ENCODE measurements at places on chromosomes 2 and 18.

DNA sequence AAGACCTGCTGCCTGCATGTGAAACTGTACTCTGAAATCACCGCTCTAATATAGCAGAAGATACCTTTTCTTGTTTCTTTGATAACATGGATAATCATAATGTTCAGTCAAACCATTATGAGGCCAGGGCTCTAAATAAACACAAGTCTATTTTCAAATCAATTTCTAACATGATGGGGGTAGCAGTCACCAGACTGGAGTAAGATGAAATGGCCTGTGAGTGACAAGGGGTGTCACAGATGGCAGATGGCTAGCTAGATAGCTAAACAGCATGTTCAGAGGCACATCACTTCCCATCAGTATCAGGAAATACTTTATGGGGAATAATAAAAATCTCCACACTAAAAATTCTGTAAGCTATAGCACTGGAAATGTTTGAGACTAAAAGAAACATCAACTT, 14.0 kb downstream of the MBD2 start:
- peak; percentile 51 for DNase-seq

DNA sequence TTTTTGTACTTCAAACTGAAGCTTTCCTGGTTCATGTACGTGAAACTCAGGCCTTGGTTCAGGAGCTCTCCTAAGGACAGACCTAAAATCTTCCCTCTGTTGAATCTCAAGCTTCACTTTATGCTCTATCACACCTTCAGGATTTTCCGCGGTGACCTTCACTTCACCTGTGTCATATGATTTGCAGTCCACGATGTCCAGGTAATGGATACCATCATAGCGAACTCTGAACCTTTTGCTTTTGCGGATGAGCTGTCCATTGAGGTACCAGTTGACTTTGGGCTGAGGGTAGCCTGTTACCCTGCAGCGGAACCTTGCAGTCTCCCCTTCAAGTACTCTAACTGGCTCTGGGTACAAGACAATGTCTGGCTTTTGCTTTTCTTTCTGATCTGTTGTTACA, 31.2 kb downstream of the TTN start:
- no peak for DNase-seq

DNA sequence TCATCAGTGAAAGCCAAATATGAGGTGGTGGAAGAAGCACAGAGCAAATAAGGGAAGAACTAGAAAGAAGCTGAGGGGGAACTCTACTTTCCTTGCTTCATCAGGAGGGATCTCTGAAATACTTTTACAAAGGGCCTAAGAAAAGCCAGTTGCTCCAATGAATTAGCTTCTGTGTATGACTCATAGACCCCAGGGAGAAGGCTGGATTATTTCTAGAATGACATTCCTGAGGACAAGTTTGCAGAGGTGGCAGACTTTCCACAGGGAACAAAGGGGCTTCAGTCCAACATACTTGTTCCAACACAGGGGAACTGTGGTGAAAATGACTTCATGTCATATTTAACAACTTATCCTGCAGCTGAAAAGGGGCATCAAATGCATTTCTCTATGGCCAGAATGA, 29.0 kb downstream of the DOK1 start:
- DNase-seq = no peak

DNA sequence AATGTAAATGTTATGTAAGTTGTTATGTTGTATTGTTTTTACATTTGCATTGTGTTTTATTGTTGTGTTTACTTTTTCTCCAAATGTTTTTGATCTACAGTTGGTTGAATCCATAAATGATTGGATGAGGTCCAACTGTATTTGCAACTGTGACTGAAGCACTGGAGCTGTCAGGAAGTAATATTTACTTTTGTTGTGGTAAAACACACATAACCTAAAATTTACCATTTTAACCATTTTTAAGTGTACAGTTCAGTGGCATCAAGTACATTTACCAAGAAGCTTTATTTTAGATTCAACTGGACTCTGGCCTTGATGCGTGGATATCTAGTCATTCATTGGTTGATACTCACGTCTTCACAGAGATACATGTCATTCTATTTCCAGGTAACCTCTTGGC, 181.8 kb downstream of the THADA start:
- no peak for DNase-seq

- no peak for DNase-seq
These were observed 93.4 kb downstream of the PTGR3 start for GRCh38 chr18:75115514-75115913.

- DNase-seq = no peak
These were observed 76.5 kb downstream of the BABAM2 start for GRCh38 chr2:27967076-27967475.

DNA sequence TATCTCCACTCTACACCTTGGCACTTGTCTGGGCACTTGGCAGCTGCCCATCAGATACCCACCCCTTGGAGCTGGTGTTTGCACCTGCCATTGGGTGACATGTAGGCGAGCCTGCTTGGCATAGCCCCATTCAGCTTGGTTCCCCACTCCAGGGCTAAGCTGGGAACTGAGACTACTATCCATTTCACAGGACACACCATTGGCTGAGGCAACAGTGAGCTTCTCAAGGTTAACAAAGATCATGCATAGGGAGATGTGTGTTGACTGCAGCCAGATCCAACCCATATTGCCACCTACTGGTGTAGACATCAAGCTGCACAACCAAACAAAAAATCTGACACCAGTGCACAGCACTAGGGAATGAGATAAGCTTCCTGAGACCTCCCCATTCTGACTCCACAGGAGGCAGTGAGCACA, 1389.8 kb upstream of the TMEFF2 start:
- peak; percentile 13 for DNase-seq

- no peak for DNase-seq
These were observed 1.9 kb upstream of the IL1R2 start for GRCh38 chr2:101989740-101990460.

DNA sequence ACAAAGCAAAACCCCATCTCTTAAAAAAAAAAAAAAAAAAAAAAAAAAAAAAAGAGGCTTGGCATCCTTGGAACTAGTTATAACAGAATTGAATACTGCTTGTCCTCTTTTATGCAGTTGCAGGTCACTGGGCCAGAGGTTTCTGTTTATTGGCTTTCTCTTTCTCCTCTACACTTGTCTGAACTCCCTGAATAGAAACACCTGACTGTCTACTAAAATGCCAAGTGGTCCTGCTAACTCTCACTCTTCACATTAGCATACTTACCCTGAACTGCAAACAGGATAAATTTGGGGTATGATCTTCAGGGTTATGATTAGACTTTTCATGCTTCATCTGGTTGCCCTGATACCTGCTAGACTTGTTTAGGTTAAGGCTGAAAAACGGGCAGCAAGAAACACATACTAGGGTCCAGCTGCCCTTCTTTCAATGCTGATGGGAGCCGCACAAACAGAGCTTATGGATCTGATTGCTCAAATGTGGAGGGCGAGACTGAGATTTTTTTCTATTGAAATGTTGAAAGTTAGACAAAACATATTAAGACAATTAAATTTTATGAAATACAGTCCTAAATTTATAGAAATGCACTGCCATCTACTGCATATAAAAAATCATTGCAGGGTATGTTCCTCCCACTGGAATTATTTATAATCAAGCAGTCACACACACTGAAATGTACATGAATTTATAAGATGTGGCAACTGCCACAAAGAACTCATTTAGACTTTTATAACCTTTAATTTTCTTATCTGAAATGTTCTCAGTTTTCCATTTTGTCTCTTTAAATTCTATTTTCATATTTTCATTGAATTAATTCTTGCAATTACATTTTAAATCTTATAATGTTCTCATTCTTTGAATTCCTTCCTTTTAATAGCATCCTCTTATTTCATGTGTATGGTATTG, 40.8 kb downstream of the GTF3C3 start:
- peak; percentile 7 for DNase-seq
